ENCODE measurements at places on chromosomes 13 and 19.

- no peak for DNase-seq
Observed at GRCh38 chr19:10339380-10339960, at the start of gene ICAM3. TSS of gene ICAM3 (minus strand) at chr19:10339624. CDS start at chr19:10339614, 10 bp downstream.

GRCh38 chr13:47287291-47287751 is 390.5 kb upstream of the HTR2A start:
- peak; percentile 90 for DNase-seq

DNA sequence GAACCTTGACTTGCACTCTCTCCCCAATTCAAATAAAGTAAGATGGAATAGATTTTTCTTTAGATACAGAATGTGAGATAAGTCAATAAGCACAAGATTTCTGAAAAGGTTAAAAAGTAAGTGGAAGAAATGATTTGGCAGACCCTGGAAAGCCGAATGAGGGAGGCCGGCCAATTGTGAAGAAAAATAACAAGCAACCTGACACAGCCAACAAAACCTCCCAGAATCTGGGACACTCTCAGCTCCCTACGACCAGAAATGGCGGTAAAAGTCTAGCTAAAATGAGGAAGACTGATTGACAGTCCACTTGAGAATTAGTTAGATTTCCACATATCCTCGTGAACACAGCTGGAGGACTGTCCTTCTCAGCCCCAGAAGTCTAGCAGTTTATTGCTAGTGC is 85.4 kb downstream of the KLF12 start:
- DNase-seq = no peak

- DNase-seq = no peak
Observed at GRCh38 chr13:112003396-112003795, 63.6 kb upstream of the SOX1 start.

DNA sequence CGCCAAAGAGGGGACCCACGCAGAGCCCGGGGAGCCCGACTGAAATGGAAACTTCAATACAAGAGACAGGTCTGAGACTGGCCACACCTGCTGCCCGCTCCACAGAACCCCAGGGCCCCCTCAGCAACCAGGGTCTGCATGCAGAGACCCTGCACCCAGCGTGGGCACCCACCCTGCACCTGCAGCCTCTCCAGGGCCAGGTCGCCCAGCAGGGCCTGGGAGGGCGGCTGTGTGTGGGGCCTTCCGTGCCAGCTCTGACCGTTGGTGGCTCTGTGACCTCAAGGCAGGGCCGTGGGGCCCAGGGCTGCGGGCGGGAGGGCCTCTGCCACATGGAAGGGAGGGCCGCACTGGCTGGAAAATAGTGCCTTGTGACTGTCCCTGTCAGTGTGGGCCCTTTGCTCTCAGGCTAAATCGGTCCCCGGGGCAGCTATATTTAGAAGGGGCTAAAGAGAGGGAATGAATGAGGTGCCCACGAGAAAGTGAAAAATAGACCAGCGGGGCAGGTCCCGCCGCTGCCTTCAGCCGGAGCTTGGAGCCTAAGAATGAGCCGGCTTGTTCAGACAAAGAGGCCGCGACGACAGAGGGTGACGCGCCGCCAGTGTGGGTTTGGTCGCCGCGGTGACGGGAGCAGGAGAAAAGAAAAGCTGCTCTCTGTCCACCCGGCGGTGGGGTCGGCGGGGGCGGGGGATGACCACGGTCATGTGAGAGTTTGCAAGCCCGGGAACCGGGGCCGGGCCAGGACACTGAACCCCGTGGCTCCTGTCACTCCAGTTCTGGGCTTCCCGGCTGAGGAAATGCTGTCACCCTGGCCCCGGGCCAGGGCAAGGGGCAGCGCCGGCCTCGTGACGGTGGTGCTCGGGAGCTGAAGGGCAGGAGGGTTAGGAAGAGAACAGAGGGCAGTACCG is 70.5 kb downstream of the GADD45B start:
- DNase-seq = no peak

GRCh38 chr13:74129500-74130191 is 4.6 kb downstream of the KLF12 start:
- DNase-seq = peak; percentile 27

- no peak for DNase-seq
Observed at GRCh38 chr13:26436914-26437313, 120.6 kb upstream of the WASF3 start.

- DNase-seq = no peak
Observed at GRCh38 chr13:32047088-32047487, 15.5 kb downstream of the FRY start.

All from fibroblast of skin of right biceps (primary cell).